ENCODE measurements at places on chromosomes 5 and 9. TPM values are rescaled to one million over a fixed set of nuclear protein-coding genes. Genes with fewer than 3 reads are reported as not detected.
A peak's percentile ranks its signal among the peaks of the same experiment; 100 is the strongest.

GRCh38 chr9:96073531-96074480 lies 198.3 kb downstream of the ERCC6L2 start:
- no peak for DNase-seq

GRCh38 chr5:155008669-155009068 lies 4.9 kb upstream of the KIF4B start:
- peak; percentile 12 for DNase-seq

PCDHB12 gene
- not detected for total RNA-seq

GRCh38 chr5:33761139-33761538 lies 130.7 kb downstream of the ADAMTS12 start:
- no peak for DNase-seq

SPINK6 gene
- total RNA-seq: not detected

CDX1 gene
- not detected for total RNA-seq

DNA sequence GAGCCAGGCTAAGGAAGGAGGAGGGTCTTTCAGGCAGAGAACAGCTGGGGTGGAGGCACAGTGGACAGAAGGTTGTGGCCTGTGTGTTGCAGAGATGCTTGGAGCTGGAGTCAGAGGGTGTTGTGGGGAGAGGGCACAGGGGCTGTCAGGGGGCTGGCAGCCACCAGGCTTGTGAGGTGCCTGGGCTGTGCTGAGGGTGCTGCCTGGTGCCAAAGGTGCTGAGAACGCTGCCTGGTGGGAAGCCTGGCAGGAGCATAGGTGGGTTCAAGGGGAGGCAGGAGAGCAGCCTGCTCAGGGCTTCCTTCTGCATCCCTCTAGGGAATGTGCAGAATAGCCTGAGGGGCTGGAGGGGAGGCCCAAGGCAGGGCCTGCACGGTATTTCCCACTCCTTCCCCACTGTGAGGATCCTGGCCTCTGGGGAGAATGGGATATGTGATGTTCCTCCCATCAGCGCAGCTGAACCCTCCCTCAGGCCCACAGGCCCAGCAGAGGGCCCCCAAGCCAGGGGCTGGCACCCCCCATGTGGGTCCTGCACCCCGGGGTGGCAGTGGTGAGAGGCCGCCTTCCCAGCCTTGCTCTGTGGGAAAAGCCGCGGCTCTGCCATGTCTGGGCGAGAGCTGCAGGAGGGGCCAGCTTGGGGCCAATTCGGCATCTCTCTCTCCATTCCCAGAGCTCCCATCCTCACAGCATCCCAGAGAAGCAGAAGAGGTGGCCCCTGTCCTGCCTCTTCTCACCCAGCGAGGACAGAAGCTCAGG lies 76.3 kb downstream of the CACNA1B start:
- no peak for DNase-seq

- no peak for DNase-seq
Measured at GRCh38 chr5:15513431-15513830, 13.5 kb downstream of the FBXL7 start.

DNA sequence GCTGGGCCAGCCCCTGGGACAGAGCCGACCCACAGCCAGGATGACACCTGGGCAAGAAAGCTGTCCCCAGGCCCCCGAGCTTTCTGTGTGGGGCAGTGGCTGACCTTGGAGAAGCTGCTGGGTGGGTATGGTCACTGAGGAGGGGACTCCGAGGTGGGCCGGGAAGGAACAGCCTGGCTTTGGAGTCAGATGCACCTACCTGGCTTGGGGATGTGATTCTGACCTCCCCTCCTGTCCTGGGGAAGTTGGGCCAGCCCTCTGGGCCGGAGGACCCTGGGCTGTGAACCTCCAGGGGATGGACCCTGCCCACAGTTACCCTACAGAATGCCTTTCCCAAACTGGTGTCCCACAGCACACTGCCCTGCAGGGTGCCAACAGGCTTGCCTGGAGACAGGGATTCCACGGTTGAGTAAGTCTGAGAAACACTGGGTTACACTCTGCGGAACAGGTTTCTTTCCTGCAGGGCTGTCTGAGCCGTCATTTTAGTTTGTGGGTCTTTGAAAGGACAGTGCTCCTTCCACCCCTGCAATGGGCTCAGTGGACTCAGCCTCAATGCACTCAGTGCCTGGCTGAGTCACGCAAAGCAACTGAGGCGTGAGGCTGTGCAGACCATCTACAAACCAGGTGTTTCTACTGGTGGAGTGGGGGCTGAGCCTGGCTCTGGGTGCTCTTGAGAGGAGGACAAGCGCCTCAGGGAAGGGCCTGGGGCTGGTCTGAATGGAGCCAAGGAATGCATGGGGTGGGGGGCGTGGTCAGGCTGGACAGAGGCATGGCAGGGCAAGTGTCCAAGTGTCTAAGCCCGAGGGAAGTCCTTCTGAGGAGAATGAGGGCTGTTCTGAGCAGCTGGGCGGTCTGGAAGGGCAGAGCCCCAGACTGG lies 41.3 kb upstream of the PHYKPL start:
- no peak for DNase-seq

GRCh38 chr5:44051591-44051990 lies 337.6 kb downstream of the FGF10 start:
- DNase-seq: no peak

GRCh38 chr9:80146466-80146865 lies 574.7 kb downstream of the TLE4 start:
- DNase-seq: no peak

DNA sequence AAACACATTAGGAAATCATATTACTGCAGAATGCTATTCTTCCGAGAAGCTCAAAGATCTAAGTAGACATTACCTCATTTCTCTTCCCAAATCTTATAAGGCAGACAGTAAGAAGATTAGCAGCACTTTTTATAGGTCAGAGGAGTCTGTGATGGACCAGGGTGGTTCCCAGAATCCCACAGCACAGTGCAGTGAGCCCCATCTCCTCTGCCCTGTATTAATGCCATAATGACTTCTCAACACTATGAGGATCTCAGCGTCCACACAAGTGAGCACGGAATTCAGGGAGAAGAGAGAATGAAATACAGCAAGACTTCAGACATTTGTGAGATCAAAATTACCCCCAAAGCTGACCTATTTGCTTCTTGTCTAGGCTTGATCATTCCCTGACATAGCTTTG lies 49.9 kb downstream of the PRUNE2 start:
- DNase-seq: no peak

GRCh38 chr5:134240421-134240962 lies 14.6 kb upstream of the PPP2CA start:
- DNase-seq: no peak

RNF145 gene
- 60.6 TPM for total RNA-seq

DNA sequence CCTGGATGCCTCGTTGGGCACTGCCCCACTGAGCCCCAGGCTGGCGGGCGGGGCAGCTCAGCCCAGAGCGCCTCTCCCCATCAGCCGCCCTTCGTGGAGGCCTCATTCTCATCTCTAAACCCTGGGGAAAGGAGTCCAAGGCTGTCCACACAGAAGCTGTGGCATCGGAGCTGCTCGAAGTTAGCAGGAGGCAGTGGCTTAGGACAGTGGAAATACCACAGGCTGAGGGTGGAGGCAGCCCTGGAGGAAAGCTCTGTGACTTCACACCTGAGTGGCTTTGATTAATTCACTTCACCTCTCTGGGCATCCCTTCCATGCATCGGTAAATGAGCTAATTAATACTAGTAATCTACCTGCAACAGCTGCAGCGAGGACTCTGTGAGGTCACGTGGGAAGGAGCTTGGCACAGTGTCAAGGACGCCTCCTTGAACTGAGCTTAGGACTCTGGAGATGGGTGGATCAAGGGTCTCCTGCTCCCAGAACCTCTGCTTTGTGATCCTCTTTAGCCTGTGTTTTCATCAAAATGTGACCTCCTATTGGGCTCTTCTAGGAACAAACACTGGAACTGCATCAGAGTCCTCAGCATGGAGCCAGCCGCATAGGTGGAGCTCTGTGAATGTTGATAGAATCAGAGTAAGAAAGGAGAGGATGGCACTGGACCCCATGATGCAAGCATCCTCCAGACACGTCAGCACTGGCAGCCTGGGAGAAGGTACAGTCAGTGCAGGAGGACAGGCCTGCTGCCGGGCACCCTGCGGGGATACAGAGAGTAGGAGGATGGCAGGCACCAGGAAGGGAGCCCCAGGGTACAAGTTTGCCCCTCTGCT lies 842 bp upstream of the ANGPTL2 start:
- no peak for DNase-seq

DNA sequence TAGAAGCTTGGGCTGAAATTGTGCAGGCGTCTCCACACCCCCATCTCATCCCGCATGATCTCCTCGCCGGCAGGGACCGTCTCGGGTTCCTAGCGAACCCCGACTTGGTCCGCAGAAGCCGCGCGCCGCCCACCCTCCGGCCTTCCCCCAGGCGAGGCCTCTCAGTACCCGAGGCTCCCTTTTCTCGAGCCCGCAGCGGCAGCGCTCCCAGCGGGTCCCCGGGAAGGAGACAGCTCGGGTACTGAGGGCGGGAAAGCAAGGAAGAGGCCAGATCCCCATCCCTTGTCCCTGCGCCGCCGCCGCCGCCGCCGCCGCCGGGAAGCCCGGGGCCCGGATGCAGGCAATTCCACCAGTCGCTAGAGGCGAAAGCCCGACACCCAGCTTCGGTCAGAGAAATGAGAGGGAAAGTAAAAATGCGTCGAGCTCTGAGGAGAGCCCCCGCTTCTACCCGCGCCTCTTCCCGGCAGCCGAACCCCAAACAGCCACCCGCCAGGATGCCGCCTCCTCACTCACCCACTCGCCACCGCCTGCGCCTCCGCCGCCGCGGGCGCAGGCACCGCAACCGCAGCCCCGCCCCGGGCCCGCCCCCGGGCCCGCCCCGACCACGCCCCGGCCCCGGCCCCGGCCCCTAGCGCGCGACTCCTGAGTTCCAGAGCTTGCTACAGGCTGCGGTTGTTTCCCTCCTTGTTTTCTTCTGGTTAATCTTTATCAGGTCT lies at the start of gene C9orf72:
C9orf72 (minus strand) TSS at position 564 of the 716 bp plus-strand sequence. CDS start 6,361 bp downstream, outside the sequence.
- DNase-seq: no peak

DNA sequence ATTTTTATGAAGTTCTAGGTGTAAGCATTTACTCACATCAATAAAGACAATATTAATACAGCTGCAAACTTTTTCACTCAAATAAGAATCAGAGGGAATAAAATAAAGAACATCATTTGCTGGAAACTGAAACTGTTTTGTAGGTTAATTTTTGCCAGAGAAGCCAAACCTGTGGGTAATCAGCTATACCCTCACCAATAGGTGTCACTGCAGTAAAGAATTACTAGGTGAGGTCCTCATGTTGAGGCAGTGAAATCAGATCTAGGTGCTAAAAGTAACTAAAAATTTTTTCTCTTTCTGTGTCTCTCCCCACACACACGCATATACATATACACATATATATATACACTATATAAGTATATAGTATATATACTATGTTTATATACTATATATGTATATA lies 1016.3 kb upstream of the SEMA6A start:
- peak; percentile 15 for DNase-seq

TAF9 gene
- 92.0 TPM for total RNA-seq

DNA sequence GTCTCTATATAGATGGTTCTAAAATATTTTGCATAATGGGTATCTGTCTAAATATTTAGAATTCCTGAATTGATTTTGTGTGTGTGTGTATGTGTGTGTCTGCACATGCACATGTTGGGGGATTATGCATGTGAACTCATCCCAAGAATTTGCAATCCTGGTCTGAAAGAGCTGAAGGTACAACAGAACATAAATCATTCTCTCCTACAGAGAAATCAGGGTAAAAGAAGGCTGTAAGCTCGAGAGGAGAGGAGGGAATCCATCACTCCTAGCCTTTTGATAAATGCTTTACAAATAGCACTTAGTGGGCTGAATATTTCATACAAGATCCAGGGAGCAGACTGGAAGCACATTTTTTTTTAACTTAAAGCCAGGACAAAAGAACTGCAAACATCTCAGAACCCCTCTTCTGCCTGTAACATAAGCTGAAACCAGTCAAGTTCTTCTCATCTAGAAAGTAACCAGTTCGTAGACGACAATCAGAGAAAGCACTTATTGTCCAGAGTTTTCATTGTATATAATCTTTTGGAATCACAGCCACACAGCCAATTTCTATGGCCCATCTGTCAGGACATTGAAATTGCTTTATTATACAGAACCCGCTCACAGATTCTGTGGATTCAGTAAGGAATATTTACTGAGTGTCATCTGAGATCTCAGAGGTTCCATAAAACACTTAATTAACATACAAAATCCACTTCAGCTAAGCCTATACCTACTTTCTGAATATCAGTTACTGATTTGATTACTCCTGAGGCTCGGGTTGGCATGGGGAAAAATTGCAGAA lies 541.4 kb upstream of the ZNF462 start:
- DNase-seq: no peak

DNA sequence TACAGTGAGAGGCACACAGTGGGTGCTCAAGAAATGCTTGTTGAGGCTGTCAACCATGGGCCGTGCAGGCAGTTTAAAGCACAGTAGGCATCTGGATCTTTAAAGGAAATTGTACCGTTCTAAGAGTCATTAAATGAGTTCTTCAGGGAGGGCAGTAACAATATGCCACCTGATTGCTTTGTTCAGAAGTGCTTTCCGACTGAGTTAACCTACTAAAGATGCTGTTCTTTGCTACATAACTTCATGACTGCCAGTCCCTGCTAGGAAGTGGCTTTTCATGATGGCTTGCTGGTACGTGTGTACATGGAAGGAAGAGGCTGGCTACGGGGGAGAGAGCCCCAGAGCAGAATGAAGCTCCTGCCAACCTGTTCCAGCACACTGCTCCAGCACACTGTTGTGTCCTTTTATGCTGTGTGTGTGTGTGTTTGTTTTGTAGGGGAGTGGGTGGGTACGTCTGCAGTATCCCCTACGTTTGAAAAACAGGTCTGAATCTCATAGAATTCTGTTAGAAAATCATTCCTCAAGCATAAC lies 41.9 kb upstream of the PPP2R2B start:
- DNase-seq: no peak

- peak; percentile 71 for DNase-seq
Measured at GRCh38 chr5:14108170-14108996, 34.8 kb upstream of the TRIO start.

- DNase-seq: no peak
Measured at GRCh38 chr5:374631-375335, 53.3 kb downstream of the AHRR start.

DNA sequence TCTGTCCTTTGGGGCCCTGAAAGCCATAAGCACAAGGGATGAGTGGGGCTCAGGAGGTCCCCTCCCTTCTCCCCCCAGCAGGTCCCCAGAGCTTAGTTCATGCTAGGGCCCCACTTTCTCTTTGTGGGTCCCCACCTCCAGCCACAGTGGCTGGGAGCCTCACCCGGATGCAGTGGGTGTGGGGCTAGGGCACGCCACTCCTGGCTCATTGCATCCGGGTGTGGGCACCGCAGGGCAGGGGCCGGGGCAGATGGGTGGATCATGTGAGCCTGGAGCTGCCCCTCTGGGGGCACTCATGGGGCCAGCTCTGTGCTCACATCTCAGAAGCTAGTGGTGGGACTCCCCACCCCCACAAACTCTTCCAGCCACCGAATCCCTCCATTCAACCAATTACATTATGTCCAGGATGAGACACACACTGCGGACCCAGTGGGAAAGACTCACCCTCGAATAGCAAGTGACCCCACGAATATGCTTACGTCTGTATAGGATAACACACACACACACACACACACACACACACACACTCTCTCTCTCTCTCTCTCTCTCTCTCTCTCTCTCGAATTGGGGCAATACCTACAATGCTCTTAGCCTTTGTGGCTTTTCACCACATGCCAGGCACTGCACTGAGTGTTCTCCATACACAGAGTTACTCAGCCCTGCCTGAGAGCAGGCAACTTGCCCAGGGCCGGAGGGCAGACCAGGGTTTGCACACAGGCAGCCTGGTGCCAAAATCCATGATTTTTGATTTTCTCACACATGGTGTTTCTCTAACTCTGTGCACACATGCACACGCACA lies 16.8 kb upstream of the PHYKPL start:
- no peak for DNase-seq

GRM6 gene
- not detected for total RNA-seq

BTNL3 gene
- total RNA-seq: not detected

Data from HCT116 (cell line).